NCI-H446 treated with DMSO at 0.1 percent for 48 hours (cell line): ENCODE measurements at places on chromosomes 2 and 18.

- no peak for DNase-seq
These were observed 8.6 kb upstream of the NCOA1 start for GRCh38 chr2:24482251-24482971.

GRCh38 chr18:79422022-79422782 is 26.5 kb downstream of the NFATC1 start:
- no peak for DNase-seq

DNA sequence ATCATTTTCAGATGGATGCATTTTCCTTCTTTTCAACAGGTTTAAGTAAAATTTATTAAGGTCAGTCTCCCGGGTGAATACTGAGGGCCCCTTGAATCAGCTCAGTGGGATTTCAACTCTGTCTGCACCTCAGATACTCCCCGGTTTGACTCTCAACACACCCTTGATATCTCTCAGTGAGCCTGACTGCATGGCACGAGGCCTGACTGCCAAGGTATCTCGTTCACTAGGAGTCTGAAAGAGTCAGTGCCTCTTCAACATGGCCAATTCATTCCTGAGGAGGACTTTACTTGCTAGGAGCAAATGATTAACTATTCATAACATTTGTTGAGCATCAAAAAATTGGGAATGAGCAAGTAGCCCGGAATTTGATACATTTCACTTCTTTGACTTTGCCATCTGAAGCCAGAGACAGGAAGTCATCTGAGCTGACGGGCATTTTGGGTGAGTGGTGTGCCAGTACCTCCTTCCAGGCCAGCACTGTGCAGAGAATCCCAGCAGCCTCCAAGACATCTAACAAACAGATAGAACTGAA is 81.0 kb downstream of the VAPA start:
- DNase-seq = no peak

DNA sequence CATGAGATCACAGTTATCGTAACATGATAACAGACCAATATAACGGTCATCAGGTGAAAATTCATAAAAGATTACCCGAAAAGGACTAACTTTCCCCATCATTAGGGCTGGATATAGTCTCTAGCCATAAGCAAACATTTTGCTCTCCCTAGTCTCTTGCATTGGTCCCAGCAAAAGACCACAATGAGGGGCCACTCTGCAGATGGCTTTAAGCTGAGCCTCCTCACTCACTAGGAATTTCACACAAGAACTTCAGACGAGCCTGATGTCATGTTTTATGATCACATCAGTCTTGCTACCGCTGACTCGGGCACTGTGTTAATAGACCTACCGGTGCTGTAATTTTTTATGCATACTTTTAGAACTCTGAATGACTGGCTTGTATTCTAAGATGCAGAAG is 35.2 kb downstream of the STK17B start:
- DNase-seq = no peak

DNA sequence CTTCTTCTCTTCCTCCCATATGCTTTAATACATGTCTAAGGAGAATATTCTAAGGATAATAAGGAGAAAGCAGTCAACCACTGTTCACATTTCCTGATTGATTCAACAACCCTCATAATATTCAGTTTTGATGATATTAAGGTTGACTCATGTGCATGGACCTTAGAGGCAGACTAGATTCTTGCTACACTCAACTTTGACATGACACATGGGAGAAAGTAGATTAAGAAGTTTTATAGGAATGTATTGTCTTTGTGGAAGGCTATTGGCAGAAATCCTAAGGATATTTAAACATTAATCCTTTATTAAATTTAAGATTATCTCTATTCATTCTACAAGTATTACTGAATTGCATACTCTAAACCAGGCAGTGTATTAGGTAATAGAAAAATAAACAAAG is 309.1 kb upstream of the CYRIA start:
- DNase-seq = no peak

- DNase-seq = no peak
These were observed 19.1 kb downstream of the ZNF24 start for GRCh38 chr18:35324926-35325655.
